ENCODE measurements at places on chromosomes 4 and X.

- DNase-seq, result no peak
Observed at GRCh38 chrX:75746891-75747639, 38.0 kb downstream of the MAGEE2 start.

DNA sequence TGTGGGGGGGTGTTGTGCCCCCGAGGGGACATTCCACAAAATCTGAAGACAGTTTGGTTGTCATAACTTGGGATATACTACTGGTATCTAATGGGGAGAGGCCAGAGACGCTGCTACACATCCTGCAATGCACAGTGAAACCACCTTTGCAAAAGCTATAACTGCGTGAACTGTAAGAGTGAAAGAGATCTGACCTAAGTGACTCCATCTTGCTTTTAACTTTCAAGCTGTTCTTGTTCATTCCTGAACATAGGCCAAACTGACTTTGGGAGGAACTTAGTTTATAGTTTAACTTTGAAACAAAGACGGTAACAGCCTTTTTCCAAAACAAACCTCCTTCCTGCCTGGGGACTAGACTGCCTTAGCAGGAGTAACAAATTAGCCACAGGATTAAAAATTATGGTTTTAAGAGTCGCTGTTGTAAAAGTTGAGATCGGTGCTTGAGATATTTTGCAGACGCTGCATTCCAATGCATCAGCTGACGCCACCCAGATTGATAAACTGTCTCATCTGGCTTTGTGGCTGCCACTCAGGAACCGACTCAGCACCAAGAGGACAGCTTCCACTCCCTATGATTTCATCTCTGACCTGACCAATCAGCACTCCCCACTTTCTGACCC is 70.9 kb downstream of the ATXN3L start:
- no peak for DNase-seq

DNA sequence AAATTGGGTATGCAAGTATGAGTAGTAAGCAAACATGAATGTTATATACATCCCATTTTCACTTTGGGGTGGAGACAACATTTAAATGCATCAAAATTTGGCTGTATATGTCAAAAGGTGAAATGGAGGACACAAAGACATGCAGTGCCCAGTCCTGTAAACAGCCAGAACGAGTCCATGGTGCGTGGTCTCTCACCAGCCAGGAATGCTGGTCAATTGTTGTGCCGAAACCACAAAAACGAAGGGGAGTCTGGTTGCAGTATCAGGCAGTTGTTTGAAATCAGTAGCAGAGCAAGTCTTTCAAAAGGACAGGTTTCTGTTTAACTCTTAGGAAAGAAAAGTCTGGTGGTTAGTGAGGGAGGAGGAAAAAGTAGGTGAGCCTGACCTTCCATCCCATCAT is 22.3 kb upstream of the RNF150 start:
- no peak for DNase-seq

- no peak for DNase-seq
Observed at GRCh38 chr4:150199056-150199455, 120.8 kb downstream of the DCLK2 start.

DNA sequence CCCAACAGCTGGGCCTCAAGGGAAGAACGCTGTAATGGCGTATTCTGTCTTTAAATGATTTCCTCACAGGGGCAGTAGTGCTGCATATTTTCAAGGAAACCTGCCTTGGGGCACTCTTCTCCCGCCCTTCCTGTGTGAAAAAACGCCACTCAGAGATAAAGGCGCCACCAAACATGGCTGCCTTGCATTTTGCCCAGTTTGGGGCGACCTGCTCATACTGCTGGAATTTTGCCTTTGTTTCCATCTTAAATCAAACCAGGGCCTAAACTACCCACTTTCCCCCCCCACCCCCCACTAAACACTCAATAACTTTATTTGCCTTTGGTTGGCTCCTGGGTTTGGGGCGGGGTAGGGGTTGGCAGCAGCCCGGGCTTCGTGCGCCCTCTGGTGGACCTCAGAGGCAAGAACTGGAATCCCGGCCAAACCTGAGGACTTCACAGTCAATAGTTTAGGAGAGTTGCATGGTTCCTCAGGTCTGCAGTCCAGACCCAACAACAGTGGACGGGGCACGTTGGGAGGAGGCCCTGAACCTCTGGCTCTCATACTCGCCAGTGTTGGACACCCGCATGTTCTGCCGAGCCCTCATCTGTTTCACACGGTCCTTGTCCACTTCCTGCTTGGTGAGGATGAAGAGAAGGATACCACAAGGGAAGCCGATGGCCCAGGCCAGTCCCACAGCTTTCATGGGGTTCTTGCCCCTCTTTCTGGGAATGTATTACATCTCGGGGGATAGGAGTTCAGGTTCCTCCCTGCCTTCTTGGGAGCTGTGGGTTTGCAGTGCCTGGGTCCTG is 220.1 kb upstream of the STK26 start:
- DNase-seq, result no peak
